Stimulated activated CD4-positive, alpha-beta T cell treated with anti-CD3 and anti-CD28 coated beads, Interleukin-1b, Interleukin-23, amount 100 ng/mL, for 1 hour (primary cell): ENCODE measurements at places on chromosomes 12 and 14.

DNA sequence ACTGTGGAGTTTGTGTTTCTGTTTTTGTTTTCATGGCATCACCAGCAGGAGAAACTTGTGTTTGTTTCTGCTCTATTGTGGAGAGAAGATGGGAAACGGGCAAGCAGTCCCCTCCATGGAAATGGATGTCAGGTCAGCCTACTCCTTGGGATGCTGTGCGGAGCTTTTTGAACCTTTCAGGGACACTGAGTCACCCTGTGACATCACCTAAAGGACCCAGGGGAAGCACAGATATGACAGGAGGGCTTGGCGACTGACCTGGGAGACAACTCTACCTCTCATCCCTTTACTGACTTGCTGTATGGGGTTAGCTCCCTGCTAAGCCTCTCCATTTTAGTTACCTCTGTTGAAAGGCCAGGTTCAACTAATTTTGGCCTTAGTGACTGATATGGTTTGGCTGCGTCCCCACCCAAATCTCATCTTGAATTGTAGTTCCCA lies 706.9 kb upstream of the TMEM132C start:
- DNase-seq = no peak

DNA sequence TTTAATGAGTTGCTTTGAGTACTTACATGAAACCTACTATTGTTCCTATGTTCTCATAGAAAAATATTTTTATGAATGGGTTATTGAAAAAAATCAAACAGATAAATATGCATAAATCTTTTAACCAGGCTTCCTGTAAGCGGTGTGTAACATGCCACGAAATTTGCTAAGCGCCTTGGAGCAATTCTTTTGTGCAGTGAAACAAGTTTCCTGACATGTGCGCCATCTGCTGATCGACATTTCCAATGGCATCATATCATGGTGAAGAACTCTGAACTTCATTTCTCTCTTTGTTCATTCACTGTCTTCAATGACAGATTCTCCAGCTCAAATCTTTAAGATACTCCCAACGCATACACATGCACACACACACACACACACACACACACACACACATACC lies 145.6 kb upstream of the NAV3 start:
- no peak for DNase-seq

GRCh38 chr12:4824380-4824779 lies 85.3 kb upstream of the KCNA1 start:
- DNase-seq = no peak

- DNase-seq = no peak
These were observed 73.7 kb downstream of the DCAF5 start for GRCh38 chr14:69079188-69079742.

GRCh38 chr14:101475456-101476257 lies 85.6 kb upstream of the DIO3 start:
- DNase-seq = no peak

DNA sequence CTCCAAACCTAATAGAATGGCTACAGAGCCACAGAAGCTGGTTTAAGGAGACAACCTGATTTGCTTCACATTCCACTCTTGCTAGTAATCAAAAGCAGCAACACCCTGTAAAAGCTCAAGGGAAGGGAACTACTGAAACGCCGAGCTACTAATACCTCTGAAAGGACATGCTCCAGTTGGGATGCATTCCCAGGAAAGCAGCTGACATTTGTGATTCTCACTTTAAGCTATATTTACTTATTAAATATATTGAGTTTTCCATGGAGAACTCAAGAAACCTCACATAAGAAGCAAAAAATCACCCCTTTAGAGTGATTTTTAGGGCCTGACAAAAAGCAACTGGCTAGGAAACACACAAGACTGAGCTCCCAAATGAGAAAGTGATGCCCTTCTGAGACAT lies 1073.0 kb upstream of the FLRT2 start:
- no peak for DNase-seq

DNA sequence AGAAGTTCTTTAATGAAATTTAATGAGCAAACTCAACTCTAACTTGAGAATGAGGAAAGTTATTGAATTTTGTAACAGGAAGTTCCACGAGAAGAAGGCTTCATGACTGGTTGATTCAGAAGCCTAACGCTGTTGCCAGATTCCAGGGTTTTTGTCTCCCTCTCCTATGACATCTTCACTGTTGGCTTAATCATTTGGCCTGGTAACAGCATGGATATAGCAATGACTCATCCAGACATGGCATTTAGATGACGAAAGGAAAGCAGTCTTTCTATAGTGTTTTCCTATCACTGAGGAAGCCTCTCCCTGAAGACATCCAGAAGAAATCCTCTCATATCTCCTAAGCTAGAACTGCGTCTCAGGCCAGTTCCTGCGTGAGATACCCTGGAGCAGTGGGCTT lies 9.4 kb upstream of the KCNA1 start:
- DNase-seq = no peak
